Anterior cingulate cortex (tissue), 58 donors: ENCODE measurements at places on chromosomes 7 and 10.

DNA sequence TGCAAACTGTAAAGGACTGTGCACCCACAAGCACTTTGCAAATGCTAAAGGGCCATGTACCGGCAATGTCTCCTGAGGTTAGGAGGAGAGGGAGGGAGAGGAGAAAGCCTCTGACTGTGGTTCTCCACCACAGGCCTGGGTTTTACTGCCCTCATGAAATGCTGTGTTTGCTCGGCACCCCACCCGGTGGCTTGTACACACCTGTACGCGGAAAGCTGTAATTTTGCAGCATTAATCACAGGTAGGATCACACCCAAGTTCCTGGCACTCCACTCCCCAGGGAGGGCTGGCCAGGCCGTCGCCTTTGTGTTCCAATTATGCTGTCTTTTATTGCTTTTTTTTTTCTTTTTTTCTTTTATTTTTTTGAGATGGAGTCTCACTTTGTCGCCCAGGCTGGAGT, 78.5 kb upstream of the MYL10 start:
- DNase-seq, result no peak

DNA sequence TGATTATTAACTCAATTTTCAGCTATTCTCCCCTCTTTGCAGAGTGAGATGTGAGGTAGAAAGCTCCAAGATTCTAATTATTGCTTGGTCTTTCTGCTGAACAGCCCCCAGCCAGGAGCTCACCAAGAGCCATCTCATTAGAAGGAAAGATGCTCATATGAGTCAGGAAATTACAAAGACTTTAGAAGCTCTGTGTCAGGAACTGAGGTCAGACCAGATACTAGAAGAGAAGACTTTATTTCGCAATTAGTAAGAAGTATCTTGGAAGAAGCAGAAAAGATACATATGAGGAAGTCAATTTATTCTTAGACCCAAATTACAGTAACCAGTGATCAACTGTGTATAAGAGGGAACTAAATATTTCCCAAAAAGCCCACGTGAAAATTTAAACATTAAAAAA, 626.9 kb downstream of the ZWINT start:
- DNase-seq, result no peak

DNA sequence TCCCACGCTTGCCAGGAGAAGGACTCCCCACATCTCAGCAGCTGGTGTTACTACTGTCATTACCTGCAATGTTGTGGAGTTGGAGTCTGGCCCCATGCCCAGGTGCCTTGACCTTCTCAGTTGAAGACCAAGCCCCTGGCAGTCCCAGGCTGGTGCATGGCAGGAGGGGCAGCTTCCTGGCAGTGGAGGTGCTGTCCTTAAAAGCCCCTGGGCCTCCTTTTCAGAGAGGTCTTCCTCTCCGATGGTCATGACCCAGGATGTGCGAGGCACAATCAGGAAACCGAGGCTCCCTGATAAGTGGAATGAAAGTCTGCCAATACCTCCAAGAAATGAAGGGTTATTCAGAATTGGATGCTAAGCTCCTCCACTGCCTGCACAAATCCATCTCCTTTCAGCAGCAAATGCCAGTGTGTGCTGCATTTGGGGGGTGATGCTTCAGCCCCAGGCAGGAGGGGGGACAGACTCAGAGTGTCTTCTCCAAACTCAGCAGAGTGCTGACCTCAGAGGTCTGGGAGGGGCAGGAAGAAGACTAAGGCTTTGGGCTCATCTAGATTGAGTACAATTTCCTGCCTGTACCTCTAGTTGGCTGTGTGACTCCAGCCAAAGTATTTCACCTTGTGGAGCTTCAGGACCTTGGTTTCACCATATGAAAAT, 97.0 kb upstream of the DDC start:
- DNase-seq, result no peak

GRCh38 chr10:78177491-78178185, 144.0 kb downstream of the RPS24 start:
- no peak for DNase-seq

DNA sequence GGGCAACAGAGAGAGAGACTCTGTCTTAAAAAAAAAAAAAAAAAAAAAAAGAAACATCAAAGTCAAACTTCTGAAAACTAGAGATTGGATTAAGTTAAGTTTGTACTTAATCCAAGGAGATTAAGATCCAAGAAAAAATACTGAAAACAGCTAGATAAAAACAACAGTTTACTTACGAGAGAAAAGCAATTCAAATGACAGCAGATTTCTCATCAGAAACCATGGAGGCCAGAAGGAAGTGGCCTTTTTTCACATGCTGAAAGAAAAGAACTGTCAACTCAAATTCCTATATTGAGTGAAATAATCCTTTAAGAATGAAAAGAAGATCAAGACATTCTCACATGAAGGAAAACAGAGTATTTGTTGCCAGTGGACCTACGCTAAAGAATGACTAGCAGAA, 5.4 kb upstream of the CCDC71L start:
- no peak for DNase-seq

- no peak for DNase-seq
Observed at GRCh38 chr10:43402176-43402575, 6.8 kb downstream of the HNRNPF start.

DNA sequence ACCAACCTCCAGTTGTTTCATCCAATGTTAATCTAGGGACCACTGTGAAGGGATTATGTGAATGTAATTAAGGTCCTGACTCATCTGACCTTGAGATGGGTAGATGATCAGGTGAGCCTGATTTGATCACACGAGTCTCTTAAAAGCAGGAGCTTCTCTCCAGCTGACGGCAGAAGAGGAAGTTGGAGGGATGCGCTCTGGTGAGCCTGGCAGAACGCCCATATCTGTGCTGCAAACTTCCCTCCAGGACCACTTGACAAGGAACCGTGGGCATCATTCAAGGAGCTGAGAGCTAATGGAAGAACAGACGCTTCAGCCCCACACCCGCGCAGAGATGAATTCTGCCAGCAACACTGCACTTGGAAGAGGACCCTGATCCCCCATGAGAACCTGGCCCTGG, 642.4 kb downstream of the TNS3 start:
- no peak for DNase-seq

DNA sequence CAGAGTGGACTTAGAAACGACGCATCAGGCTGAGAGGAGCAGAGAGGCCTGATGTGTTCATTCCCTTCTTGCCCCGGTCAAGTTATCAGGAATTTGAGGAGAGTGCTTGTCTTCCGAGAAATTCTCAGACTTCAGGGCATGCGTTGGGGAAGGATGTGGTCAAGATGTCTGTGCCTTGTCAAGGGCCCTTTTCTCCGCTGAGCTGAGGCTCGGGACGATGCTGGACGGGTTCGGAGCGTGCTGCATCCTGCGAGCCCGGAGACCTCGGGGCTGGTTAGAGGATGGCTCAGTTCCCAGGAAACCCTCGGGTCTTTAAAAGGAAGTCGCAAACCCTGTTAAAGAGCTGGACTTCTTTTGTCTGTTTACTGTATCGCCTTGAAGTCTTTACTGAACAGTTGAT, 325.4 kb downstream of the ADARB2 start:
- no peak for DNase-seq

- no peak for DNase-seq
Observed at GRCh38 chr10:132062116-132062515, 3.6 kb upstream of the JAKMIP3 start.
